ENCODE measurements at places on chromosomes 4 and X.

DNA sequence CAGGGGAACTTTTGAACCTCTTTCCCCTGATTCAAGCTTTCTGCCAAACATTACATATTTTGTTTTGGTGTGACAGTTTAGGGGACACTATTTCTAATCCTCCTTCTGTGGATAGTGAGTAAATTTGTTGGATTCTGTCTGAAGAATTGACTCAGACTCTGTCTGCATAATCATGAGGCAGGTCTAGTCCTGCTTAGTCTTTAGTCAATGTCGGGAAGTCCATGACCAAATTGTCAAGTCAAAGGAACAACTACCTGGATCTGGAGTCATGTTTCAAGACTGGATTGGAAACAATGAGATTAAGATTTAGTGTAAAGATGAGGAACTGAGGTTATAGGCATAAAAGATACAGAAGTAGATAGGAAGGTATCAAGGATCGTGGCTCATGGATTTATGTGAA is 100.9 kb downstream of the MAGEB17 start:
- DNase-seq: no peak

- DNase-seq: no peak
These were observed 132.1 kb downstream of the SNCA start for GRCh38 chr4:89704651-89705395.

GRCh38 chr4:24209906-24210305 is 320.1 kb upstream of the PPARGC1A start:
- DNase-seq: no peak

DNA sequence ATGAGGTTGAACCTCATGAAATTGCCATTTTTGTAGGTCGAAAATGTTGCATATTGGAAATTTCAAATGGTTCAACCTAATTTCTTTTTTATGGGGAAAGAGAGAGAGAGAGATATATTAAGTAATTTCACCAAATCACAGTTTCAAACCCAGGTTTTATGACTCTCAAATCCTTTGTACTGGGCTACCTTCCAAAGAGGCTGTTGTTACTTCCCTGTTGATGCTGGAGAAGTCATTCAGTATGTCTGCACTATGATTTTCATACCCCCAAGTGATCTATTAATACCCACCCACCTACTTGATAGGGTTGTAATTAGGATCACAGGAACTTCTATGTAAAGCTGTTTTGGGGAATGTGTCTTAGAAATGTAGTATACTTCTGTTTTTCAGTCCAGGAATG is 109.9 kb downstream of the ZNF330 start:
- DNase-seq: no peak

- DNase-seq: peak; percentile 87
These were observed 222.4 kb downstream of the CRLF2 start for GRCh38 chrX:989959-990510.

- DNase-seq: no peak
These were observed 80.2 kb upstream of the LHFPL1 start for GRCh38 chrX:112759966-112760365.

- DNase-seq: no peak
These were observed 30.4 kb downstream of the TAF1 start for GRCh38 chrX:71396576-71396975.

DNA sequence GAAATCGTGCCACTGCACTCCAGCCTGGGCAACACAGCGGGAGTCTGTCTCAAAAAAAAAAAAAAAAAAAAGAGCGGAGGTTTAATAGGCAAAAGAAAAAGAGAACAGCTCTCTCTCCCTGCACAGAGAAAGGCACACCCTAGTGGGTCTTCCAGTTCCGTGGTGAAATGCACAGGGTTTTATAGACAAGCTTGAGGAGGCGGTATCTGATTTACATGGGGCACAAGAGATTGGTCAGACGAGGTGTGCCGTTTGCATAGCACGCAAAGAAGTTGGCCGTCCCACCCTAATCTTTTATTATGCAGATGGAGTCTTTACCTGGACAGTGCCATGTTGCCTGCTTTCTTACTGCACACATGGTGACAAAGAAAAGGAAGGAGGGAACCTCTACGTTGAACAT is 33.5 kb upstream of the REST start:
- no peak for DNase-seq

- DNase-seq: no peak
These were observed 61.1 kb upstream of the RAB33B start for GRCh38 chr4:139392797-139393196.

GRCh38 chrX:106780264-106780663 is 22.2 kb upstream of the TBC1D8B start:
- DNase-seq: no peak
